ENCODE measurements at places on chromosomes 4 and X.

DNA sequence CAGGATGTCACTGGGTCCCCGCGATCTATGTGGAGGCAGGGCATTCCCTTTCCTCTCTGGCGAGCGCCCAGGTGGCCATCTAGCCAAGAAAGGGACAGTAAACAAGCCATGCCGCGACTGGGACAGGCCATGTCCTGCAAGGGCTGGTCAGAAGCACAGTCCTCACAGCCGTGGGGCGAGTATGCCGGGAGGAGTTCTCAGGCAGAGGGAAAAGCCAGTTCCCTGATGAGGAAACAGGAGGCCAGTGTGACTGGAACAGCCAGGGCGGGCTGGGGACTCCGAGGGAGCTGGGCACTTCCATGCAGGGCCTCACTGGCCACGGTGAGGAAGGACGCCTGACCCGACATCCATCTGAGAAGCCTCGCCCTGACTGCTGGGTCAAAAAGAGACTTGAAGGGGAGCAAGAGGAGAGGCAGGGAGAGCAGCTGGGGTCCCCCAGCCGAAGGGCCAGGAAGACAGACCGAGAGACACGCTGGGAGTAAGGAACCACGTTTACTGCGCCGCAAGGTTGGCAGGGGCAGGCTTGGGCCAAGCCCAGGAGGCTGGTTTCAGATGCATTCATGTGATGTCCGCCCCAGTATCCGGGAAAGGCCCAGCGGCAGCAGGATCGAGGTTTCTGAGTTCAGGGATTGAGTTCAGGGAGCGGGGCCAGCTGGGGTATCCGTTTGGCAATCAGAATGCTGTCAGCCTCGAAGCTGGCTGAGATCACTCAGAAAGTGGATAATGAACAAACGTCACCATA, 15.0 kb downstream of the CFAP99 start:
- no peak for DNase-seq

DNA sequence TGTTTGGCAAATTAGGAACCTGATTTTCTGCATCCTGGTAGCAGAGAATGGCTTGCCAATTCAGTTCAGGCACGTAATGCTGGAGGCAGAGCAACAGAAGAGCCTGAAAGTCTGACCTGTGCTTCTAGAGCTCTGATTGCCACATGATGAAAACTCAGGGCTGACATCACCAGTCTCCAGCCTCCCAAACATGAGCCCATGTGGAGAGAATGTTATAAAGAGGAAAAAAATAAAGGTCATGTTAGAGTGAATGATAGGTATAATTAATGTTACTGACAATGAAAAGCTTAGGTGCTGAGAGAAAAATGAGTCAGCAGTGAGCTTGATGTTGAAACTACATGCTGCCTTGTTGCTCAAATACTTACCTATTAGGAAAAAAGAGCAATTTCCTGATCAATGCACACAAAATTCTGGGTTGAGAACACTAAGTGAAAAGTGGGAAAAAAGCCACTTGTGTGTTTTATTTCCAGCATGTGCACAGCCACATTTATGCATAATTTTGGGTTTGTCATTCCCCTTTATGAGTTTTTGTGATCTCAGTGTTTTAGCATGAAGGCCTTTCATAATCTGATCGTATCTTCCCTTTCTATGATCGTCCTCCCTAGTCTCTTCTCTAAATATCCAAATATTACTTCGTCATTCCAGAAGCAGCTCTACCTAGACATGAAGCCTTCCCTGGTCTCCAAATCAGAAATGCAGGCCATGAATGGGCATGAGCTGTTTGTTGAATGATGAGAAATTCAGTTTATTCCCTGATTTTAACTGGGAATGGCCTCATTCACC, 113.3 kb upstream of the CPEB2 start:
- DNase-seq = no peak

- no peak for DNase-seq
Observed at GRCh38 chr4:78423790-78424189, 127.8 kb upstream of the ANXA3 start.

- DNase-seq = no peak
Observed at GRCh38 chr4:81738891-81739290, 267.2 kb upstream of the RASGEF1B start.

GRCh38 chr4:83121246-83121645, 6.7 kb upstream of the PLAC8 start:
- DNase-seq = no peak

DNA sequence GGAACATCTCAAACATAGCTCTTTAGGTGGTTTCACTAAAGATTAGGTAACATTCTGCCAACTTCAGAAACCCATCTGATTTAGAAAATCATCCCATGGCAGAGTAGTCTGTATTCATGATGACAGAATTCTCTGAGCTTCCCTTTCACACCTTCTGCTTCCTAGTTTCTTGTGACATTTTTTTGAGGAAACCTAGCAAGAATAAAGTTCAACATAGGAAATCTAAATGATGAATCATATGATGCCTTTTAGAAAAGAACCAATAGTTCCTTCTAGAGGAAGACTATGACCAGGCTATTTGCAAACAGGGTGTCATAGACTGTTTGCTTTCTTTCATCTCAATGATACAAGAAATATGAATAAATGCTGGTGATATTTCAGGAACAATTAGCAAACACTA, 49.8 kb upstream of the CAMK2D start:
- no peak for DNase-seq

- no peak for DNase-seq
Observed at GRCh38 chr4:182216005-182216404, 27.2 kb upstream of the TENM3 start.

DNA sequence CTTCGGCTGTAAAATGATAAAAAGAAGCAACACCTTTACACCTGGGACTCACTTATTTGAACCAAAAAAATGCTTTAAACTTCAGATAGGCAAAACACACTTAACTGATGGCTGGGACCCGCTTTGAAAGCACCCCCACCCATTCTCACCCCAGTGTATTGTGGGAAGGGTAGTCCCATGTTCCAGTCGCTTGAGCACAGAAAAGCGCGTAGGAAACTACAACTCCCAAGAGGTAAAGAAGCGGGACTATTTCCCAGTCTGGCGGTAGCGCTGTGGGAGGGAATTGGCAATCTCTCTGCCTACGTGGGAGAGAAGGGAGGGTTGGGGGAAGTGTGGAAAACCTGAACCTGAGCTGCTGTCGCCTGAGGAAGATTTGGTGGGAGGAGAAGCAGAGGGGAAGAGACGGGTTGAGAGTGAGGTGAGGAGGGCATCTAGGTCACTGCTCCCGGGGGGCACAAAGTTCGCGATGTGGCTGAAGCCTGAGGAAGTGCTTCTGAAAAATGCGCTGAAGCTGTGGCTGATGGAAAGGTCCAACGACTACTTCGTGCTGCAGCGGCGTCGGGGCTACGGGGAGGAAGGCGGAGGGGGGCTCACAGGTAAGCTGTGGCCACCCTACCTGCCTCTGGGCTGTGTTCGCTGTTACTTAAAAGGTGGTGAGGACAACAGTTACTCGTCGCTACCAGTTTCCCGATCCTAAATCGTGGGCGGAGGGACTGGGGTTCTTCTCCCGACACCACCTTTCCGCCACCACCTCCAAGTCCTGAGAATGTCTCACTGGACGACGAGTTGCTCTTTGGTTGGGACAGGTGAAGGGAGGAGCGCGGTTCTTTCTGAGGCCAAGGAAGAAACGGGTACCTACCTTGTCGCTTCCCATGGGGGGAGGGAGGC, at the start of gene TBC1D8B:
Gene TBC1D8B, plus strand, starts transcription at position 286 of the 888 bp plus-strand sequence. Its CDS starts 181 bp downstream, at position 467.
- DNase-seq = no peak

DNA sequence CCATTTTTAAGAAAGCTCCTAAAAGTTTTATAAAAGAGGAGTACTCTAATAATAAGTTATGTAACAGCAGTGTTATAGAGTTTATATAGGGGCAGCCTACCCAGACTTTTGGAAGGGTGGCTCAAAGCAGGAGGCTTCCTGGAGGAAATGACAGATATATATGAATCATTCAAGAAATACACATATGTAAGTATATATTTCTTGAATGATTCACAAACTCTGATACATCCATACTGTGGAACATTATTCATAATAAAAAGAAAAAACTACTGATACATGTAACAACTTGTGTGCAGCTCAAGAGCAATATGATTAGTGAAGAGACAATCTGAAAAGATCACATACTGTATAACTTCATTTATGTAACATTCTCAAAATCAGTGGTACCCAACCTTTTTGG, 166.2 kb downstream of the WDFY3 start:
- no peak for DNase-seq

- DNase-seq = no peak
Observed at GRCh38 chr4:5126231-5126630, 75.0 kb downstream of the STK32B start.

DNA sequence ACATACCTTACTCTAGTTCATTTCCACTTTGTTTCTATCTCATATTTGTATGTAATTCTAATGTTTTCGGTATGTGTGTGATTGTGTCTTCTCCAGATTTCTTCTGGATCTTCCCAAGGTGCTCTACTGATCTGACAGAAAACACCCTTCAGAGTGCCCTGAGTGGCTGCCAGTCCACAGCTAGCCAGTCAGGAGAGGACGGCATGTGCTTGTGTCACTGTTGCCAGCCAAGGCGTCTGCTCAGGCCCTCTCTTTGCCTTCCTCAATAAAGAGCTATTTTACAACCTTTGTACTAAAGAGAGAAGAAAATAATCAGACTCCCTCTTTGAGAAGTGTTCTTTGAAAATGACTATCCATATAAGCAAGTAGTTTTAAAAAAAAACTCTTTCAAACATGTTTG, 29.0 kb downstream of the CD99L2 start:
- DNase-seq = no peak

DNA sequence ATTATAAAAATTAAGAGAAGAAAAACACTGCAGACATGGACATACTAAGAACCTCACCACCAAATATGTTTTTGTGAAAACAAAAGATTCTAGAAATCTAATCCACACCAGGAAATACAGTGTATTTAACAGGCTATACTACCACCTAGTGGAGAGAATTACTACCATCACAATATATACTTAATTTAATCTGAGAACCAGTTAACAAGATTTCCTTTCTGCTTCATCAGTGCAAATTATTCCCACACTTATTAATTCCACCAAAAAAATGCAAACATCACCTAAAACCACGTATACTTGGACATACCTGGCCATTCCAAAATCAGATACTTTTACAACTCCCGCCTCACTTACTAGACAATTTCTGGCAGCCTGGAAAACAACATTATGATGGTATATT, 7.0 kb upstream of the TXK start:
- DNase-seq = no peak

DNA sequence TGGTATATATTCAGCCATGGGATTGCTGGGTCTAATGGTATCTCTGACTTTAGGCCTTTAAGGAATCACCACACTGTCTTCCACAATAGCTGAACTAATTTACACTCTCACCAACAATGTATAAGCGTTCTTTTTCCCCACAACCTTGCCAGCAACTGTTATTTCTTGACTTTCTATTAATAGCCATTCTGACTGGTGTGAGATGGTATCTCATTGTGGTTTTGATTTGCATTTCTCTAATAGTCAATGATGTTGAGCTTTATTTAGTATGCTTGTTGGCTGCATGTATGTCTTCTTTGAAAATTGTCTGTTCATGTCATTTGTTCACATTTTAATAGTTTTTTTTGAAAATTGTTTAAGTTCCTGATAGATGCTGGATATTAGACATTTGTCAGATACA, 235.2 kb downstream of the HEPH start:
- no peak for DNase-seq

GRCh38 chr4:151004222-151004621, 10.9 kb downstream of the LRBA start:
- DNase-seq = no peak

DNA sequence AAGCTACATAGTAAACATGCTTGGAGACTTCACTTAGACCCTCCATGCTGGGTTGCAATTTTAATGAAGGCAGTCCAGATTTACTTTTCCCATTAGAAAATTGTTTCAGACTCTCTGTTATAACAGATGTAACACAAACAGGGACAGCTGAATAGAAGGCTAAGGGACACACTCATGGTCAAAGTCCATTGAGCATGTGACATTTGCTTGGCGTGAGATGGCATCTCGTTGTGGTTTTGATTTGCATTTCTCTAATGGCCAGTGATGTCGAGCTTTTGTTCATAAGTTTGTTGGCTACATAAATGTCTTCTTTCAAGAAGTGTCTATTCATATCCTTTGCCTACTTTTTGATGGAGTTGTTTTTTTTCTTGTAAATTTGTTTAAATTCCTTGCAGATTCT, 358.2 kb upstream of the CLNK start:
- DNase-seq = no peak

- no peak for DNase-seq
Observed at GRCh38 chrX:11531226-11531625, 134.5 kb downstream of the ARHGAP6 start.

DNA sequence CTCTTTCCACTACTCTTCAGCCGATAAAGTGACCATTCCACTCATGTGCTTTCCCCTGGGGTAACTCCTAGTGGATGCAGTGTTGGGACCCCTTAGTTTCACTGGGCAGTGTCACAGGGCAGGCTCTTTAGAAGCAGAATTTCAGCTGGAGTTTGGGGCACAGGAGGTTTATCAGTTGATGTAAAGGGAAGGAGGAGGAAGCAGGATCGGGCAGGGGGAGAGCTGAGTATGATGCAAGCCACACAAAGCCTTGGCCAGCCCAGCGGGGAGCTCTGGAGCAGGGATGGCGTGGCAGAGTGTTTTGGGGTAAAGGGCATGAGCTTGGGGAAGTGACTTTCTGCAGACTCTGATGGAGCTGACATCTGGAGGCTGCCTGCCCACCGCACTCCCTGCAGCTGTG, 19.3 kb downstream of the WDR13 start:
- DNase-seq = no peak

GRCh38 chr4:3660928-3661515, 105.2 kb upstream of the ADRA2C start:
- DNase-seq = no peak

- DNase-seq = no peak
Observed at GRCh38 chr4:80926891-80927290, 103.6 kb upstream of the BMP3 start.

- no peak for DNase-seq
Observed at GRCh38 chrX:120301960-120302359, 9.3 kb downstream of the TMEM255A start.

GRCh38 chr4:180261346-180261745, 1981.9 kb upstream of the TENM3 start:
- no peak for DNase-seq

- no peak for DNase-seq
Observed at GRCh38 chrX:40843643-40844042, 108.3 kb upstream of the MED14 start.

DNA sequence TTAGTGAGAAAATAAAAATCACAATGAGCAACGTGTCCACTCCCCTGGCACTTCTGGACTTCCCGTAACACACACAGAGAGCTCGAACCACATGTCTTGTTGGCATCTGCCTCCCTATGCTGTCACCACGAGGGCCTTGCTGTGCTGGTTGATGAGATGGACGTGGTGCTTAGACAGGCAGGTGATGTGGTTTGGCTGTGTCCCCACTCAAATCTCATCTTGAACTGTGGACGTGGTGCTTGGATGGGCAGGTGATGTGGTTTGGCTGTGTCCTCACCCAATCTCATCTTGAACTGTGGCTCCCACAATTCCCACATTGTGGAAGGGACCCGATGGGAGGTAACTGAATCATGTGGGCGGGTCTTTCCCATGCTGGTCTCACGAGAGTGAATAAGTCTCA, 40.0 kb downstream of the FGFRL1 start:
- no peak for DNase-seq

All from activated CD8-positive, alpha-beta memory T cell treated with anti-CD3 and anti-CD28 coated beads for 1 hour (primary cell).